Smooth muscle cell of the brain vasculature (primary cell): ENCODE measurements at places on chromosomes 6 and 20.

- DNase-seq, result no peak
These were observed 21.3 kb downstream of the NPEPL1 start for GRCh38 chr20:58713801-58714339.

GRCh38 chr6:108222504-108222903, 38.3 kb downstream of the SNX3 start:
- no peak for DNase-seq

DNA sequence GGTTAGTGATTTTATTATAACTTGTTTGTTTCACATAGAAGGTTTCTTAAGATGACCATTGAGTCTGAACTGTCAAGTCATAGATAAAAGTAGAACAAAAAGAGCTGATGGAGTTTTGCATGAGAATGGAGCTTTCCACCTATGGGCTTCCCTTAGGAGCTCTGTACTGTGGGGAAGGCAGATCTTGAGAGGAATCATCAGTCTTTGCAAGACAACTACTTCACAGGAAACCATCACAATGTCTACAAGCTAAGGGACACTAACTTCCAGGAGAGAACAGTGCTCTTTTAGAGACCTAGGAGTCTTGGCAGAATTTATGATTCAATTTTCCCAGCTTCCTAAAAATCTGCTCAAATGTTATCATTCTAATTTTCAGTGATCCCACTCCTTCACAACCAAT, 78.2 kb downstream of the FBXO5 start:
- no peak for DNase-seq

- DNase-seq, result no peak
These were observed 30.6 kb upstream of the CCDC167 start for GRCh38 chr6:37530297-37530696.

- no peak for DNase-seq
These were observed 55.5 kb upstream of the MYO6 start for GRCh38 chr6:75693534-75693933.

GRCh38 chr20:21048841-21049273, 57.3 kb downstream of the LINC00237 start:
- DNase-seq, result no peak

- no peak for DNase-seq
These were observed 891 bp downstream of the RSPO3 start for GRCh38 chr6:127119102-127120022.

- DNase-seq, result no peak
These were observed 72.9 kb upstream of the SCP2D1 start for GRCh38 chr20:18740726-18741125.

GRCh38 chr6:81800666-81801065, 48.2 kb upstream of the TENT5A start:
- no peak for DNase-seq

DNA sequence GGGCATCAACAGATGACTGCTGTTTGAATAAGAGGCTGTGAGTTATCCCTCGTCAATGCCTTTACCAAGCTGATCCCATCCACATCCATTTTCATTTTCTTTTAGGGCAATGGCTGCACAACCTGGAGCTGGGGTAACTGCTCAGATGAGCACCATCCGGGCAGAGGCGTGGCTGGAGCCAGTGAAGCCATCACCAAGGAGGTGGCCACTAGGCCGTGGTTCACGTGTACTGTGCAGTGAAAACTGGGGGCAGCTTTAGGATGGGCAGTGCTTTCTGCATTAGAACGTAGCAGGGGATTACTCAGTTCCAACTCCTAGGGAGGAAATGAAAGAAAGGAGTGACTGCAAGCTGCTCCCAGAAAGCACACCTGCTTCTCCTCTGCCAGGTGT, 51.2 kb downstream of the RRBP1 start:
- no peak for DNase-seq

- no peak for DNase-seq
These were observed 199.6 kb upstream of the RREB1 start for GRCh38 chr6:6908121-6908520.

- no peak for DNase-seq
These were observed 81.2 kb upstream of the CCN6 start for GRCh38 chr6:111972745-111973117.

- DNase-seq, result no peak
These were observed 167.5 kb downstream of the GPX5 start for GRCh38 chr6:28693033-28693750.

DNA sequence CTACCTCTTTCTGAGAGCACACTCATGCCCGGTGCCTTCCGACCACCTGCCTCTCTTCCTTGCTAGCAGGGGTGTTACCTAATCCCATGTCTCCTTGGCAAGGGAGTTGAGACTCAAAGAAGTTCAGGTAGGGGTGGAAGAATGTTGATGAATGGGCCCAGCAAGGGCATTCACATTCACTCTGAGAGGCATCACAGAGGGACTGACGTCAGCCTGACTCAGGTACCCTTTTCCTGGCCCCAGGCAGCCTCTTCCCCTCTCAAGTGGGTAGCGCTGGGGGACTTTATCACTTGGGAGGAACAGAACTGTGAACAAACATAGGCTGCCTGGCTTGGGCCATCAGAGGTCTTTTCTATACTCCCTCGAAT, 35.3 kb downstream of the HM13 start:
- DNase-seq, result no peak

- DNase-seq, result no peak
These were observed 42.5 kb upstream of the IPCEF1 start for GRCh38 chr6:154399097-154399496.
